Hippocampal formation (tissue), 2 donors: ENCODE measurements at places on chromosomes 6 and 20.
A peak's percentile ranks its signal among the peaks of the same experiment; 100 is the strongest.

DNA sequence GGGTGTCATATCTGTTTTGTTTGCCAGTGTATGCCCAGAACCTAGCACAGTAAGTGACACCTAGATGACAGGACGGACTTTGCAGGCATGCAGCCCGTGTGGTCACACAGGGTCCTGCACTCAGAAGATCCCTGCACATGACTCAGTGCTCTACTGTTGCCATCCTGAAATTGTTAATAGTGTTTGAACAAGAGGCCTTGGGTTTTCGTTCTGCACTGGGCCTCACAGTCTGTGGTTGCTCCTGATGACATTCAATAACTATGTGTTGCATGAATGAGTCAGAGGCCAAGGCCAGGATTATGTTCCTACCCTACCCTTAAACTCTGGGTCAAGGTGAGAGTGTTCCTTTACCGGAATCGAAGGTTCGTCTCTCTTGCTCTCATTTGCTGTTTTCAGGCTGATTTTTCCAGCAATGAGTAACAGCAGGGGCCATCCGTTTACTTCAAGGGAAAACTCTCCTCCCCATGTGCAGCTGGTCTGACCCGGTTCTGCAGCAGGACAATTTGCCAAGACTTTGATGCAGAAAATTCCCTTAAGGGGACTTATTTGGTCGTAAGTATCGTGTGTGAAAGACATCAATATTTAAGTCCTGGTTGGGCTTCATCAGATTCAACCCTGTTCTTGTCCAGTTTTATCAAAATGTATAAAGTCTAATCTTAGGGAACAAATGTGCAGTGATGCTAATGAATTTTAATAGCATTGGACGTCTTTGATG lies 13.0 kb upstream of the PFDN4 start:
- DNase-seq: no peak

GRCh38 chr6:39599341-39599740 lies 125.9 kb downstream of the KIF6 start:
- no peak for DNase-seq

DNA sequence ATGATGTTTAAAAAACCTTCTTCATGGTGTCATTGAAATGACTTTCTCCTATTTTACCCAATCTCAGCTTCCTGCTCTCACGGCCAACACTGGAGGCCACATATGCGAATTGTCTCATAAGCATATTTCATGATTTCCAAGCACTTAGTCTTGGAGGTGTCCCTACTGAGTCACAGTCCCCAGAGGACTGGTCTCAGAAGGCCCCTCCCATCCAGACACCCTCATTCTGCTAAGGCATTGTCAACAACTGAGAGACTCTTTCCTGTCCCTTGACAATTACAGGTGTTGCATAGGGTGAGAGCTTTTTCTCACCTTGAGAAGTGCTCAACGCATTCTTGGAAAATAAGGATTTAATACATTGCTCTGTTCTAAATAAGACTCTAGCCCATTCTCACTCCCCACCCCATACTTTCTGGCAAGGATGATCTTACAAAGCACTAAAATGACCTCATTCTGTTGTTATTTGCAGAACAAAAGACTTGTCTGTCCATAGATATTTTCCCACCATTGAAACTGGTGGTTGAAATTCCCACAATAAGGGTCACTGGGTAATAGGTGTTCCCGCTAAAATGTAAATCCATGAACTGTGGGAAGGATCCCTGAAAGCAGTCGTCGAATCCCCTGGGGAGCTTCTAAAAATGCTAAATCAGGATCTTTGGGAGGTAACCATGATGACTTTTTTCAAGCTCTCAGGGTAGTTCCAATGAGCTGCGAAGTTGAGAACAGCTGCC lies 32.3 kb upstream of the SLC22A23 start:
- no peak for DNase-seq

- no peak for DNase-seq
Observed at GRCh38 chr6:56220078-56220477, 27.3 kb downstream of the COL21A1 start.

DNA sequence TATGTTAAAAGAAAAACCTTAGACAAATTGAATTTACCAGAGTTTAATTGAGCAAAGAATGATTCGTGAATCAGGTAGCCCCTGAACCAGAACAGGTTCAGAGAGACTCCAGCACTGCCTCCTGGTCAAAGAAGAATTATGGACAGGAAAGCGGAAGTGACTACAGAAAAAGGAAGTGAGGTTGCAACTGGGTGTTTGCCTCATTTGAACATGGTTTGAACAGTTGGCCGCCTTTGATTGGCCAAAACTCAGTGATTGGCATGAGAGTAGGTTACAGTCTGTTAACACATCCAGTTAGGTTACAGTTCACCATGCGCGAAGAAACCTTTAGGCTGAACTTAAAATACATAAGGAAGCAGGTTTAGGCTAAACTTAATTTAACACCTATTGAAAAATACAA lies 248.8 kb downstream of the TFAP2A start:
- no peak for DNase-seq

- no peak for DNase-seq
Observed at GRCh38 chr6:79072640-79073181, 5.3 kb downstream of the PHIP start.

GRCh38 chr6:105510746-105511145 lies 107.9 kb upstream of the PREP start:
- no peak for DNase-seq

GRCh38 chr6:116217069-116217468 lies 36.8 kb downstream of the TSPYL4 start:
- DNase-seq: peak; percentile 57

DNA sequence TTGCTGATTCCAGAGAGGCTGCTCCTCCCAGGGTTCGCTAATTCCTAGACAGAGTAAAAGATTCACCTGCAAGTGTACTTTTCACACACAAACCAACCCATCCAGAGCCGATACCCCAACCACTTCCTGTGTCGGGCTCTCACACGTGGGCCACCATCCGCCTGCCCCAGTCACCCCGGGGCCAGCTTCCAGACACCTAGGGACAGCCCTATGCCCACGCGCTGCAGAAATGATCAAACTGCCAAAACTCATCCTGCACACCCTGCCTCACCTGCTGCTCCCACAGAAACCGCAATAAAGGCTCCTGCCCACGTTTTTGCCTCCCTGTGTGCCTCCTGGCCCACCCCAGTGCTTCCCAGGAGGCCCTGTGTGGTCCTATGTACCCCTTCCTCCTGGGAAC lies 59.5 kb downstream of the PSMG4 start:
- DNase-seq: no peak

DNA sequence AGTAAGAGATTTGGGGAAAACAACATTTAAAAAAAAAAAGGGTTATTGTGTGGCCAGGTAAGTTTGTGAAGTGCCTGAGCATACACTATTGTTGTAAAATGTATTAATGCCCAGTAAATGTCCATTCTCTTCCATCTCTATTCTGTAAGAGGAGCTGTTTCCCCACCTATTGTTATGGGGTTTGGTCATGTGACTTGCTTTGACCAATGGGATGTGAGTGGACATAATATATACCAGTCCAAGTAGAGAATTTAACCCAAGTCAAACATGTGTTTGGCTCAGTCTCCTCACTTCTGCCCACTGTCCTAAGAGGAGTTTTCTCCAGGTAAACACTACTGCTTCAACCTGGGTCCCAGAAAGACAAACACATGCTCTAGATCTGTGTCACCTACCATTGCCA lies 377.1 kb downstream of the FOXA2 start:
- no peak for DNase-seq

DNA sequence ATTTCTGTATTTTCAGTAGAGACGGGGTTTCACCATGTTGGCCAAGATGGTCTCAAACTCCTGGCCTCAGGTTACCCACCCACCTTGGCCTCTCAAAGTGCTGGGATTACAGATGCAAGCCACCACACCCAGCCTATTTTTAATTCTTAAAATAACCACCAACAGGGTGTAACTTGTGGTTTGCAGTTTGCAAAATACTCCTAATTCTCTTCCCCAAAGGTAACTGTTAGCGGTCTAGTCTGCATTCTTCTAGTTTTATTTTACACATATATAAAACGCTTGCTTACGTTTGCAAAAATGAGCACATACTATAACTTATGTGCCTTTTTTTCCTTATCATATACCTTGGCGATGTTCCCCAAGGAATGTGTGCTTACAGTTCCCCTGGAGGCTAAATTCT lies 25.6 kb upstream of the CHMP4B start:
- DNase-seq: no peak

- DNase-seq: no peak
Observed at GRCh38 chr6:154457881-154458284, 52.6 kb downstream of the CNKSR3 start.

GRCh38 chr20:24109008-24109407 lies 120.4 kb upstream of the GGTLC1 start:
- no peak for DNase-seq
